Body of pancreas (tissue), 4 donors: ENCODE measurements at places on chromosomes 4 and X.

- no peak overlapping the region for H3K27ac ChIP-seq
- no peaks in the 10 kb centered on the region for H3K4me1 ChIP-seq
- no peaks in the 10 kb centered on the region for H3K36me3 ChIP-seq
- H3K4me3 ChIP-seq: no peak overlapping the region
These were observed 124.4 kb downstream of the KDM6A start for GRCh38 chrX:44997282-44997812.

- no peak overlapping the region for H3K4me3 ChIP-seq
- no peaks in the 10 kb centered on the region for H3K27me3 ChIP-seq
- DNase-seq: no peak
- H3K4me1 ChIP-seq: peaks cover 13% of the 10 kb centered on the region
- H3K27ac ChIP-seq: no peak overlapping the region
- H3K36me3 ChIP-seq: peaks cover 17% of the 10 kb centered on the region
These were observed 11.1 kb downstream of the LSM6 start for GRCh38 chr4:146186596-146186995.

DNA sequence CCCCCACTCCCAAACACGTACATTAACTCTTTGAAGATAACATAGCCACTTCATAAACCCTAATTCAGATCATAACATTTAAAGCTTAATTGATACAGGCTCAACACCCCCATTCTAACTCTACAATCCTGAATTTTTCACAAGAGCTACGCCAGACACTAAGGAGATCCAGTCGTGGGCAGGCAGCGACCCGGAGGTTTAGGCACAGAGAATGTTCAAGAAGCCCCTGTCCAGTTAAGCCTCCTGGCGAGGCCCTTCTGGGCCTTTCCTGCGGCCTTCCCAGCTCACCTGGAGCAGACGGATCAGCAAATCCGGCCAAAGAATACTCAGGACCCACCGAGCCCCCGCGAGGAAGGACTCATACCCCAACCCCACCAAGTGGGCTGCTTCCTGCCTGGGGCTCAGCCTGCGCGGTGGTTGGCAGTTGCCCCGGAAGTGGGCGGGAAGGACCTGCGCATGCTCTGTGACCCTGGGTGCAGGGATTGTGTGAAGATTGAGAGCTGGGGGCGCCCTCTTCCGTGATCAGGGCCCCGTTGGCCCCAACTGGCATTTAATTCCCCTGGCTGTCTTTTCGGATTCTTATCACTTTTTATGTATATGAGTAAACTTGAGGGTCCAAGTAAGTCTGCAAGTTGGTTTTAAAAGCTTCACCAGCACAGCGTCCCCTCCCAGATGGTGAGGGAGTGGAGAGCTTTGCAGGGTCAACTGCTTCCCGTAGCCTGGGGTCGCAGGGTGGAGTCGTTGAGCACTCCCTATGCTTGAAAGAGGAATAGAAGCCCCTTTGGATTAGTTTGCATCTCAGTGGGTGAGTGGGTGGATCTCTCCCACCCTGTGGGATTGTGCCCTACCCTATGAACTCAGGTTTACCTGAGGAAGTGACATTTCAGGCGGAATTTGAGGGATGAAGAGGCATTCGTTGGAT, at the start of gene TRIM61:
Gene TRIM61 (minus strand): TSS at position 415 of the 922 bp plus-strand sequence. CDS start 7,655 bp downstream, outside the sequence.
- no peaks in the 10 kb centered on the region for H3K27me3 ChIP-seq
- H3K27ac ChIP-seq: no peak within 1 kb of the TSS
- no peak within 1 kb of the TSS for H3K4me3 ChIP-seq
- H3K4me1 ChIP-seq: no peaks in the 10 kb centered on the region
- peak; percentile 40 for DNase-seq
- no peaks in the 10 kb centered on the region for H3K36me3 ChIP-seq

DNA sequence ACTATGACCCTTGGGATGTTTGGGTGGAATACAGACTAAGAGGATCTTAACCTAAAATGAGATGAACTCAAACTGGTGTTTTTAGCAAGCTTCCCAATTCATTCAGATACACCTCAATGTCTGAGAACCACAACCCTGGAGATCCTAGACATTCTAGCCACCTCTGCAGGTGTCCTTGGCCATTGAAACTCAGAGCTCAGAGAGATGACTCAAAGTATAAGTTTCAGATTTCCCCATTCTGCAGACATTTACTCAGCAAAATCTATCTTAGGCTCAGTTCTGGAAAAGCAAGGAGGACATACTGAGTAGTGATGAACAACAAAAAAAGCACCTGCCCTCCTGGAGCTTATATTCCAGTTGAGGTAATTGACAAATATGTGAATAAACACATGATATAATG, 47.8 kb downstream of the COMMD8 start:
- H3K4me1 ChIP-seq: no peaks in the 10 kb centered on the region
- no peak overlapping the region for H3K27ac ChIP-seq
- no peak overlapping the region for H3K4me3 ChIP-seq
- no peak for DNase-seq
